ENCODE measurements at places on chromosomes 6 and 20. TPM values are rescaled to one million over a fixed set of nuclear protein-coding genes. Genes with fewer than 3 reads are reported as not detected.

DNA sequence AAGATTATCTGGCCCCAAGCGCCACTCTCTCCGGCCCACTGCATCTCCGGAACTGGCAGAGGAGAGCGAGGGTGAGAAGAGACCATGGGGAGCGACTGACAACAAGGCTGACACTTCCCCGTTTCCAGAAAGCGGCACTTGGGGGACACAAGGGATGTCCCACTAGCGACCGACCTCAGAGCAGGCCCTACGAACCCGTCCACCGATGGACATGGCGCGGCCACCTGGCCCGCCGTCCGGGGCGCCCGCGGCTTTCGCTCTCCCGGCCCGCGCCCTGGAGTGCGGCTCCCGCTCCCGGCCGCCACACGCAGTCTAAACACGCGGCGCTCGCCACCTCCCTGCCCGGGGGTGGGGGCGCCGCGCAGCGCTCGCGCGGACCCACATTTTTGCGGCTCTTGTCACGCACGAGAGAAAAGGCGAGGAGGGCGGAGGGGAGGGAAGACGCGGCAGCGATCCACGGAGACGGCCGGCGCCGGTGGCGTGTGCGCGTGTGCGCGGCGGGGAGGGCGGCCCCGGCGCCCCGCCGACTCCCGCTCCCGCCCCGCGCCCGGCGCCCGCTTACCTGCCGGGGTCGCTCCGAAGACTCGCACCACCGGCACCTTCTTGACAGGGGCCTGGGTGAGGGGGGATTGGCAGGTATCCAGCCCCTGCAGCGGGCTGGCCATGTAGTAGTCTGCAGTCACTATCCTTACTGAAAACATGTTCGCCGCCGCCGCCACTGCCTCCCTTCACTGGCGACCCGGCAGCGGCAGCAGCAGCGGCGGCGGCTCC lies 645 bp downstream of the REV3L start:
- peak overlapping the region; percentile 89 for H3K4me3 ChIP-seq
- H3K27ac ChIP-seq: peak overlapping the region; percentile 95
- H3K36me3 ChIP-seq: peaks cover 11% of the 10 kb centered on the region
- H3K4me1 ChIP-seq: peaks cover 30% of the 10 kb centered on the region

GRCh38 chr20:2575682-2576081 lies 39.3 kb downstream of the TMC2 start:
- no peak overlapping the region for H3K27ac ChIP-seq
- H3K36me3 ChIP-seq: no peaks in the 10 kb centered on the region
- DNase-seq: no peak
- no peak overlapping the region for H3K4me3 ChIP-seq
- no peaks in the 10 kb centered on the region for H3K4me1 ChIP-seq

DNA sequence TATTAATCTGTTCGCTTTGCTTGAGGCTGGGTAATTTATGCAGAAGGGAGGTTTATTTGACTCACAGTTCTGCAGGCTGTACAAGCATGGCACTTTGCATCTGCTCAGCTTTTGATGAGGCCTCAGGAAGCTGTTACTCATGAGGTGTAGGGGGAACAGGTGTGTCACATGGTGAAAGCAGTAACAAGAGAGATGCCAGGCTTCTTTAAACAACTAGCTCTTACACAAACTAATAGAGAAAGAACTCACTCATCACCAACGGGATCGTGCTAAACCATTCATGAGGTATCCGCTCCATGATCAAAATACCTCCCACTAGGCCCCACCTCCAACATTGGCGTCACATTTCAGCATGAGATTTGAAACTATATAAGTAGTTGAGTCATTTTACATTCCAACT lies 34.4 kb upstream of the GCLC start:
- no peaks in the 10 kb centered on the region for H3K36me3 ChIP-seq
- DNase-seq: no peak
- no peak overlapping the region for H3K27ac ChIP-seq
- H3K4me3 ChIP-seq: no peak overlapping the region

GRCh38 chr6:121105461-121105860 lies 228.8 kb downstream of the TBC1D32 start:
- no peak overlapping the region for H3K4me3 ChIP-seq
- no peaks in the 10 kb centered on the region for H3K36me3 ChIP-seq
- H3K4me1 ChIP-seq: no peaks in the 10 kb centered on the region

FAM184A gene
- total RNA-seq: 2.2 TPM

DNA sequence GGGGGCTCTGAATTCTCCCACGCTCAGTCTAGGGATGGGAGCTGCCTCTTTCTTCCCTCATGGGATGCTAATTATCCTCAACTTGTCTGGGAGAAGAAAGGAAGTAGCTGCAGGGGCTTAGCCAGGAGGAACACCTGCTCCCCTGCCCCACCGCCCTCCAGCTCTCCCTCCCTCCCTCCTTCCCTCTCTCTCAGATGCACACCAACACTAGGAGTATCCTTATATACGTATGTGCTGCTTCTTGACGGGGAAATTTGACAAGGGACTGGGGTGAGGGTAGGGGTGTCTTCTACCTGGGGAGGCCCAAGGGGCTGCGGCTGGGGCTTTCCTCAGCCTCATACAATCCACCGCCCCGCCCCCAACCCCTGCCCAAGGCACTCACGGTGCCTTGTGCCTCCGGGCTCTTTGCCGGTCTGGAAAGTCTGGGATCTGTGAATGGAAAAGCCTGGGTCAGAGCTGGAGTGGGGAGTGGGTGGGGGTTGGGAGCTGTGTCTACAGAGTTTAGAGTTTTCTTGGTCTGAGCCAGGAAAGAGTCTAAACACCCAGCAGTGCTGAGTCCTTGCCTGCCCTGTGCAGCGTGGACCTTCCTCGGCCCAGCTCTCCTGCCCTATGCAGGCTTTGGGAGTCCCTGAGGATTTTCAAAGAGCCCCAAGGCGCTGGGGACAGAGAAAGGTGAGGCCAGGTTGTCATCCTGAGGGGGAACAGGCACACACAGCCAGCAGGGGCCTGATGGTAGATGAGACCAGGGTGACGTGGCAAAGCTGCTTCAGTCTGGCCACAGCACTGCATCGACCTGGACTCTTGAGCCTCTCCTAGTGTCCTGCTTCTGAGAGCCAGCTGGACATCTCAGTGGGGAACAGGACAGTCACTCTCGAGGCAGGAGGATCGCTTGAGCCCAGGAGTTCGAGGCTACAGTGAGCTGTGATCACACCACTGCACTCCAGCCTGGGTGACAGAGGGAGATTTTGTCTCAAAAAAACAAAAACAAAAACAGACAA lies 29.3 kb upstream of the EMILIN3 start:
- H3K27me3 ChIP-seq: no peaks in the 10 kb centered on the region
- H3K27ac ChIP-seq: no peak overlapping the region
- DNase-seq: no peak

DNA sequence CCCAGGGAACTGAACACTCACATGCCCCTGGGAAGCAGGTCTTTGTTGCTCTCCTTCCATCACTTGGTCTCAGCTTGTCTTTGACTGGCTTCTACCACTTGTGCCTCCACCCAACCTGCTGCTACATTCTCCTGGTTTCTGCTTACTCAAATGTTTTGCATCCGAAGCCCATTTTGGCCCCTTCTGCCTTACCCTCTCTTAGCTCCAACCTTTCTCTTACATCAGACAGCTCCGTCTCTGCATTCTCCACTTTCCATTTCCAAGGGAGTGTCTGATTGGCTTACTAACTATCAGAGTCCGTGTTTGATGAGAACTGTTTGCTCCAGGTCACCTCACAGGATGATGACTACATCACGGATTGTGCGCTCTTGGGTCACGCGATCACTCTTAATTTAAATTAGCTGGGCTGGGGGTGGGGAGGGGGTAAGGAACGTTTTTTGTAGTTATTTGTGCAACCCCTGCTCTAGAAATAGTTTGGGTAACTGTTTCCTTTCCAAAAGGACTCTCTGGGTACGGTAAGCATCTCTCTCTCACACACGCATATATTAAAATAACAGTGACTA lies 844 bp upstream of the ABRACL start:
- peaks cover 13% of the 10 kb centered on the region for H3K4me1 ChIP-seq
- DNase-seq: peak; percentile 53
- no peaks in the 10 kb centered on the region for H3K27me3 ChIP-seq
- no peaks in the 10 kb centered on the region for H3K36me3 ChIP-seq
- no peak overlapping the region for H3K4me3 ChIP-seq

GRCh38 chr6:109901976-109902375 lies 76.1 kb upstream of the GPR6 start:
- DNase-seq: no peak
- H3K27me3 ChIP-seq: peaks cover 48% of the 10 kb centered on the region
- H3K27ac ChIP-seq: no peak overlapping the region
- no peaks in the 10 kb centered on the region for H3K36me3 ChIP-seq

GRCh38 chr6:46772762-46773161 lies 20.4 kb upstream of the MEP1A start:
- H3K4me3 ChIP-seq: no peak overlapping the region
- DNase-seq: no peak
- no peak overlapping the region for H3K27ac ChIP-seq
- H3K27me3 ChIP-seq: no peaks in the 10 kb centered on the region

RIPPLY2 gene
- not detected for total RNA-seq

- peaks cover 8% of the 10 kb centered on the region for H3K4me1 ChIP-seq
- H3K27ac ChIP-seq: no peak overlapping the region
- no peak overlapping the region for H3K4me3 ChIP-seq
- H3K27me3 ChIP-seq: no peaks in the 10 kb centered on the region
- DNase-seq: no peak
- H3K36me3 ChIP-seq: peaks cover 59% of the 10 kb centered on the region
Observed at GRCh38 chr6:73728548-73729205, 32.7 kb downstream of the CD109 start.

- no peaks in the 10 kb centered on the region for H3K4me1 ChIP-seq
- DNase-seq: peak; percentile 3
- H3K36me3 ChIP-seq: no peaks in the 10 kb centered on the region
Observed at GRCh38 chr6:91029211-91029610, 442.3 kb upstream of the MAP3K7 start.

DNA sequence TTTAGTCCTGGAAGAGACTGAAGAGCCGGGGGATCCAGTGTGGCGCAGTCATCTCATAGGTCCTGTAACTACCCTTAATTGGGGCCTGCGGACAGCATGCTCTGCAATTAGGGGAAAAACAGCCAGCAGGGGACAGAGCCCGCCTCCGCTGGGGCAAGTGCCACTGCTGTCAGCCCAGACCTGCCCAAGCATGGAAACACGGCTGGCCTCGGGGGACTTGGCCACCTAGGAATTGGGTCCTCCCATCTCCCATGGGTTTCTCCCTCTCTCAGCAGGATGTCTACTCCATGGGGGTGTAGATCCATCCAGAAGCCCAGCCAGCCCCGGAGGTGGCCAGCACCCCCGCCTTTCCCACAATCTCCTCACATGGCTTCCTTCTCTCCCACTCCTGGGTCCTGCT lies 3.6 kb downstream of the GHRH start:
- no peak overlapping the region for H3K27ac ChIP-seq
- DNase-seq: no peak

- H3K27me3 ChIP-seq: no peaks in the 10 kb centered on the region
- no peak overlapping the region for H3K4me3 ChIP-seq
- H3K4me1 ChIP-seq: no peaks in the 10 kb centered on the region
- DNase-seq: no peak
Observed at GRCh38 chr6:160871320-160871719, 120.2 kb upstream of the MAP3K4 start.

HSPA1L gene
- 0.35 TPM for total RNA-seq

STMN3 gene
- 5.3 TPM for total RNA-seq

GRCh38 chr6:113170454-113170853 lies 686.7 kb upstream of the MARCKS start:
- H3K4me3 ChIP-seq: no peak overlapping the region
- peaks cover 4% of the 10 kb centered on the region for H3K36me3 ChIP-seq
- H3K27ac ChIP-seq: no peak overlapping the region
- no peaks in the 10 kb centered on the region for H3K27me3 ChIP-seq
- no peaks in the 10 kb centered on the region for H3K4me1 ChIP-seq

POM121L2 gene
- total RNA-seq: not detected

DNA sequence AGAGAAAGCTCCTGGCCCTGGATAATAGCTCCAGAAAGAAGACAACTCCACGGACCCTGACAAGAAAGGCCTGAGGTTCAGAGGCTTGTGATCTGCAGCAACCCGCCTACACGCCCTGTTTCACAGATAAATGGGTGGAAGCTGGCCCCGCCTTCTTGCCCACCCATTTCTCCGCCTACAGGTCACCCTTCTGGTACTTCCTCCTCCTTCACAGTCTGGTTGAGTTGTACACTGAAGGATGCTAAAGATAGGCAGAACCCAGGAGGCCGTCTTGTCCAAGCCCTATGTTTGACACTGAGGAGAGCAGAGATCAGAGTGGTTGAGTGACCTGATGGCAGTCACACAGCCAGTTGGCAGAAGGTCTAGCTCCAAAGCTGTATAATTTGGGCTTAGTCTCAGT lies 34.2 kb upstream of the MDGA1 start:
- no peaks in the 10 kb centered on the region for H3K4me1 ChIP-seq
- no peak for DNase-seq
- no peak overlapping the region for H3K27ac ChIP-seq
- no peaks in the 10 kb centered on the region for H3K36me3 ChIP-seq

LY6G6D gene
- not detected for total RNA-seq

DNA sequence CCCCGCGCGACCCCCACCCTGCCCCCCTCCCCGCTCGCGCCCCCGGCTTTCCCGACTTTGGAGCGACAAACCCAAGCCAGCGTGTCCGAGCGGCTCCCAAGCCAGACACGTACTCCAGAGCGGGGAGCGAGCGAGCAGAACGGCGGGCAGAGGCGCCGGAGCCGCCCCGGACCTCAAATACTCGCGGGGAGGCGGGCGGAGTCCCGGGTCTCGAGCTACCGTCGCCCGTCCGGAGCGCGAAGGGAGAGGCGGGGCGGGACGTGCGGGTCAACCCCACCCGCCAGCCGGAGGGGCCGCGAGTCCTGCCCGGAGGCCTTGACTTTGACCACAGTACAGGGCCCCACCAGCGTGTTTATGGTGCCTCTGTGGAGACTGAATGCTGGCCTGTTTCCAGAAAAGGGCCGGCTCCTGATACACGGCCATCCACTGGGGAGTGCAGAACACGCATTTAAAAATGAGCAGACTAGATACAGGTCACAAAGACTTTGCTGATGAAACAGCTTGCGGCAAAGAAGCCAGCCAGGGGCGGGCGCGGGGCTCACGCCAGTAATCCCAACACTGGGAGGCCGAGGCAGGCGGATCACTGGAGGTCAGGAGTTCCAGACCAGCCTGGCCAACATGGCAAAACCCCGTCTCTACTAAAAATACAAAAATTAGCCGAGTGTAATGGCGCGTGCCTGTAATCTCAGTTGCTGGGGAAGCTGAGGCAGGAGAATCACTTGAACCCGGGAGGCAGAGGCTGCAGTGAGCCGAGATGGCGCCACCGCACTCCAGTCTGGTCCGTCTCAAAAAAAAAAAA lies at the start of gene SERPINB6:
Gene SERPINB6, minus strand, starts transcription at position 148 of the 799 bp plus-strand sequence. CDS start 12,235 bp downstream, outside the sequence.
- H3K4me1 ChIP-seq: peaks cover 6% of the 10 kb centered on the region
- H3K27ac ChIP-seq: peak within 1 kb of the TSS; percentile 79
- peaks cover 5% of the 10 kb centered on the region for H3K36me3 ChIP-seq
- H3K4me3 ChIP-seq: peak within 1 kb of the TSS; percentile 81

DNA sequence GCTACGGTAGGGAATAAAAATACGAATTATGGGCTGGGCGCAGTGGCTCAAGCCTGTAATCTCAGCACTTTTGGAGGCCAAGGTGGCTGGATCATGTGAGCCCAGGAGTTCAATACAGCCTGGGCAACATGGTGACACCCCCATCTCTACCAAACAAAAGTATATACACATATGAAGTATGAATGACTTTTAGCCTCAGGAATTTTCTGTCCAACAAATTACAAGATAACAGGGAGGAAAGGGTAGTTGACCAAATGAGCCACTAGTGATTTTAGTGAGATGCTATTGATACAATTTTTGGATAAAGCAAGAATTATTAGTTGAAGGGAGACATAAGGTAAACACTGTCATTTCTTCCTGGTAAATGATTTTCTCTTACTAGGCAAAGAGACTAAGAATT lies 328.2 kb downstream of the SYNE1 start:
- H3K4me3 ChIP-seq: no peak overlapping the region
- no peaks in the 10 kb centered on the region for H3K27me3 ChIP-seq
- H3K4me1 ChIP-seq: peaks cover 6% of the 10 kb centered on the region
- DNase-seq: no peak
- H3K27ac ChIP-seq: no peak overlapping the region

- no peak overlapping the region for H3K27ac ChIP-seq
- H3K36me3 ChIP-seq: no peaks in the 10 kb centered on the region
- no peak overlapping the region for H3K4me3 ChIP-seq
Observed at GRCh38 chr6:12386816-12387215, 96.7 kb downstream of the EDN1 start.

LHFPL5 gene
- not detected for total RNA-seq
